ENCODE measurements at places on chromosomes 1 and 21.

DNA sequence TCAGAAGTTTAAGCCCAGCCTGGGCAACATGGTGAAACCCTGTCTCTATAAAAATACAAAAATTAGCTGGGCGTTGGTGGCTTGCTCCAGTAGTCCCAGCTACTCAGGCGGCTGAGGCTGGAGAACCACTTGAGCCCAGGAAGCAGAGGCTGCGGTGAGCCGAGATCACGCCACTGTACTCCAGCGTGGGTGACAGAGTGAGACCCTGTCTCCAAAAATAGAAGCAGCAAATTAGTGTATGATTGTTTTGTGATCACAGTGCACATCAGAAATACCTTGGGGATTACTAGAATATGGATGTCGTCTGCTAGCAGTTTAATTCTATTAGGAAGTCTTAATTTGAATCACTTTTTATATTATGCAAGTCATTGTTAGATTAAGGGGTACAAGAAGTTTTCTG lies 59.0 kb downstream of the ZBTB17 start:
- DNase-seq: no peak

DNA sequence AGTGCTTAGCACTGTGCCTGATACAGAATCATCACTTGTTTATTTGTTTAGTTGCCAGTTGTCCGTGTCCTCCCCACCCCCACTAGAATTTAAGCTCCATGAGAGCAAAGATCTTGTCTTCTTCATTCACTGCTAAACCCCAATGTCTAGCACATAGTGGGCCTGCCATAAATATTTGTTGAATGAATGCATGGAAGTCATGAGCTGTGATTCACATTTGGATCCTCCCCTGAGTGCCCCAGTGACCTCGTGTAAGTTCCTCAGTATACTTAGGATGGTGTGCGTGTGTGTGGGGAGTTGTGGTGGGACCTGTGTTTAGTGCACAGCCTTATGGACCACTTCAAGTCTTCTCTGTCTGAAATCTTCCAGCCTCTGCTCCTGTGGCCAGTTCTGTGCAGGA lies 23.1 kb downstream of the IER5 start:
- no peak for DNase-seq

GRCh38 chr1:222880587-222880986 lies 65.7 kb downstream of the DISP1 start:
- no peak for DNase-seq

GRCh38 chr1:168653567-168653966 lies 75.4 kb downstream of the DPT start:
- DNase-seq: no peak

GRCh38 chr1:11730429-11730891 lies 5.5 kb upstream of the AGTRAP start:
- DNase-seq: no peak

DNA sequence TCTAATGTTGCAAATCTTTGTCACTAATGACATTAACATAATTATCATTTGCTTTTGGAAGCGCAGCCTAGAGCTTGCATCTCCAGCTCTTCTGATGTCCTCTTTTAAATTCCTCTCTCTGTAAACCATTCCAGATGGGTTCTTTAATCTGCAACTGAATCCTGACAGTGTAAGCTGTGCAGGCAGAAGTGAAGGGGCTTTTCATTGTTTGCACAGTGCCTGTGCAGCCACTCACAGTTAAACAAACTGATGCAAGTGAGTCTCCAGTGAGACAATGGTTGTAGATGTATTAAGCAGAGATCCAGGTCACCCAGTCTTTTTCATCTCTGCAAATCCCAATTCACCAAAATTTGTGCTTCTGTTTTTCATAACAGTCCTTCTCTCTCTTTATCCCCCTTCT lies 22.5 kb upstream of the FCRL5 start:
- no peak for DNase-seq

DNA sequence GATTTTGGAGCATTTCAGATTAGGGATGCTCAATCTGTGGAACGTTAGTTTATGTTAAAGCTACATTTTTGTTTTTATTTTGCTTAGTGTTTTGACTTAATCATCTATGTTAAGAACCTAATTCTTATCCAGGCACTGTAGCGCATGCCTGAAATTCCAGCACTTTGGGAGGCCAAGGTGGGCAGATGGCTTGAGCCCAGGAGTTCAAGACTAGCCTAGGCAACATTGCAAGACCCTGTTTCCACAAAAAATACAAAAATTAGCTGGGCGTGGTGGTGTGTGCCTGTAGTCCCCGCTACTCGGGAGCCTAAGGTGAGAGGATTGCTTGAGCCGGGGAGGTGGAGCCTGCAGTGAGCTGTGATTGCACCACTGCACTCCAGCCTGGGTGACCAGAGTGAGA lies 23.4 kb downstream of the FNBP1L start:
- DNase-seq: no peak

GRCh38 chr1:54989968-54990810 lies 8.5 kb upstream of the BSND start:
- DNase-seq: no peak

GRCh38 chr1:24498589-24498988 lies 4.0 kb upstream of the RCAN3 start:
- DNase-seq: no peak

GRCh38 chr1:162327144-162327787 lies 49.4 kb downstream of the SPATA46 start:
- no peak for DNase-seq

DNA sequence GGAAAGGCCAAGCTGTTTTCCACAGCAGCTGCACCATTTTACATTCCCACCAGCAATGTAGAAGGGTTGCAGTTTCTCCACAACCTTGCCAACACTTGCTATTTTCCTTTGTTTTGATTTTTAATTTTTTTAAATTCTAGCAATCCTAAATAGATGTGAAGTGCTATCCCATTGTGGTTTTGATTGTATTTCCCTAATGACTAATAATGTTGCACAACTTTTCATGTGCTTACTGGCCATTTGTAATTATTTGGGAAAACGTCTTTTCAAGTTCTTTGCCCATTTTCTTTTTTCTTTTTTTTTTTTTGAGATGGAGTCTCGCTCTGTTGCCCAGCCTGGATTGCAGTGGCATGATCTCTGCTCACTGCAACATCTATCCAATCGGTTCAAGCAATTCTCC lies 53.9 kb downstream of the VCAM1 start:
- no peak for DNase-seq

GRCh38 chr1:40224040-40224439 lies 23.7 kb upstream of the TMCO2 start:
- no peak for DNase-seq

DNA sequence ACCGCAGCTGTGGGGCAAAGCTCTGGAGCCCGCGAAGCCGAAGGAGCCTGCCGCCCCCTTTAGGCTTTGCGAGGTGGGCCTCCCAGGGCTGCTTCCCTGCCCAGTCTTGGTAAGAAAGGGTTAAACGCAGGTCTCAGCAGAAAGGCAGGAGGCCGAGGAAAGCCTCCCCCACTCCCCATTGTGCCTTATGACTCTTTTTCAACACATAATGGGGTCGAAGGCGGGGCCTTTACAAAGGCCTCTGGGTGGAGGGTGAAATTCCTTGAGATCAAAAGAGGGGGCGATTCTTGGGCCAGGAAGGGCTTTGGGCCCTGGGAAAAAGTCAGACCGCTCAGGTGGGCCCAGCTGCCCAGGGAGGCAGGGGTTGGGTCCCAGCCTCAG lies 880 bp downstream of the ALPL start:
- no peak for DNase-seq

DNA sequence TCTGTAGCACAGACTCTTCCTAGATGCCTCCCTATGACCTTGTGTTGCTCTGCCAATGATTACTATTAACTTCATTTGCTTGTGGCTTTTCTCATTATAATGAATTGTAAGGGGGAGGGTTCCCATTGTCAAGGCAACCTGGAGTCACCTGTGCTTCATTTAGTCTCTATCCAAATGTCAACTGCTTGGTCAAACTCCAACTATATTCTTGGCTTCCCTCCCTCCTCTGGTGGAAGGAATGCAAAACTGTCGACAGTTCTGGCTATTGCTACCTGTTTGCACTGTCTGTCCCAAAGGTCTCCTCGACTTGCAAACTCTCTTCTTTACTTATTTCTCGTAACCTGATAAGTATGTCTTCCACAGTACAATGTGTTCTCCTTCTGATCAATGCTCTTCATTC lies 100.3 kb downstream of the CACNA1E start:
- DNase-seq: no peak

GRCh38 chr1:241482761-241483250 lies 36.7 kb downstream of the FH start:
- DNase-seq: no peak

DNA sequence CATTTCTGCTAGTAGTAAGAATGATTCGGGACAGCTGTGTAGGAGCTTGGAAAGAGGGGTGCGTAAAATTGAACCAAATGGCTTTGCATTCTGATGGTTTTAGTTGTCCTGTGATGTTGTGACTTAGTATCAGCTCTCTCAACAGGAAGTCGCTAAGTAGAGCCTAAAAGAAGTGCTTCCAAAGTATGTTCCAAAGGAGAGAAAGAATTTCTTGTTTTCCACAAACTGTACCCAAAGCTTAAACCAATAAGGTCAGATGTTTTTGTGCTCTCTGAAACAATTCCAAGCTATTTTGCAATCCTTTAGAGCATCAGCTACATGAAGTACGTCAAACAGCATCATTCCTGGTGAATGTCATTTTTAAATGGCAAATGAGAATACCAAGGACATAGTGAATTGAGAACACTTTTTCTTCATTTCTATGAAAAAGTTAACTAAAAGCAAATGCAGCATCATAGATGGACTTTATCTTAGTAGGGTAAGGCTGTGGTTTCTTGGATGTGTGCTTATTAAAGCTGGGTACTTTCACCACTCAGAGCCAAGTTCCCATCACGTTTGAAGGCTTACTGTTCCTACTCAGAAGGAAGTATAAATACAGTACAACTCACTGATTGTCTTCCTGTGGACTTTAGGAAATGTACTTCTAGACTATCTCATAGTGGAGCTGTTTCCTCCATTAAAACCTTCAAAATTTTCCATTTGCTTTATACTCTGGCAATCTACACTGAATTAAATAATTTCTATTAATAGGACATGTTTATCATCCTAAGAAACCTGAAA lies 148.6 kb downstream of the C1orf21 start:
- DNase-seq: no peak

- no peak for DNase-seq
These were observed 57.7 kb downstream of the ATG4C start for GRCh38 chr1:62841587-62842169.

DNA sequence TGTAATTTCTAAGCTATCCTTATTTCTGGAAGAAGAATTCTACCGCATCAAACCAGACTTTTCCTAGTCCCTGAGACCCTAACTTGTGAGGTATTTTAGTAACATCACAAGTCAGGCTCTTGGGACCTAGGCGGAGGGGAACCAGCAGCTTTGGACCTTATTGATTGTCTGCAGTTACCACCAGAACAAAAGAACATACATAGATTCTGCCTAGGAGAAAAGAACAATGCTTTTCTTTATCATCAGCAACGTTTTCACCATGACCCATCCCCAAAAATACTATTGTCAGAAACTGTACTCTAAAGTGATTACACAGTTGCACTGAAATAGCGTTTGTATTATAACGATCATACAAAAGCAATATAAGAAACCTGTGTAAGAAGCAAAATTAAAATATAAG lies 860.4 kb downstream of the USP25 start:
- DNase-seq: no peak

- peak; percentile 84 for DNase-seq
These were observed 23.0 kb upstream of the NEK2 start for GRCh38 chr1:211698161-211699026.

GRCh38 chr1:243364866-243365265 lies 109.0 kb downstream of the SDCCAG8 start:
- no peak for DNase-seq

DNA sequence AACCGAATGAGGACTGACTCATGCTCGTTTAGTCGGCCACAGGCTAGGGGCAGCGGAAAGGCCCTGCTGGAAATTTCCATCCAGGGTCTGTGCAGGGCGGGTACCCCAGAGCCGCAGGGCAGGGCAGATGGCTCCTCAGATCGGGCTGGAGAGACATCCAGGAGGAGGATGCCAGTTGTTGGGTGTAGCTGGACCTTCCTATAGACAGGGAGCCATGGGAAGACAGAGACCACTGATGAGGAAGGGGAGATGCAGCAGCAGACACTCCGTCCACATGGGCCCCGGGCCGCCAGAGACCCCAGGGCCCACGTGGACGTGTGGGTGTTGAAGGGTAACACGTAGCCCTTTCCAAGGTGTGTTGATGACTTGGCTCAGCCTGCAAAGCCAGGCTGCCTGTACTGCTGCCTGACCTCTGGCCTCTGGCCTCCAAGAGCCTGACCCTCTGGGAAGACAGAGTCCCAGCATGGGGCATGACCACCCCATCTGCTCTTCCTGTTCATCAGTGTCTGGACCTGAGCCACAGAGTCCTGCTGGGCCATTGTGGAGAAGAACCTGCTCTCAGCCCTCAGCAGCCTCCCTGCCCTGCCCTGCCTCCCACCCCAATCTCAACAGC lies 4.8 kb downstream of the GNG4 start:
- DNase-seq: no peak

- no peak for DNase-seq
These were observed 6.4 kb downstream of the BCAR3 start for GRCh38 chr1:93675271-93675670.

DNA sequence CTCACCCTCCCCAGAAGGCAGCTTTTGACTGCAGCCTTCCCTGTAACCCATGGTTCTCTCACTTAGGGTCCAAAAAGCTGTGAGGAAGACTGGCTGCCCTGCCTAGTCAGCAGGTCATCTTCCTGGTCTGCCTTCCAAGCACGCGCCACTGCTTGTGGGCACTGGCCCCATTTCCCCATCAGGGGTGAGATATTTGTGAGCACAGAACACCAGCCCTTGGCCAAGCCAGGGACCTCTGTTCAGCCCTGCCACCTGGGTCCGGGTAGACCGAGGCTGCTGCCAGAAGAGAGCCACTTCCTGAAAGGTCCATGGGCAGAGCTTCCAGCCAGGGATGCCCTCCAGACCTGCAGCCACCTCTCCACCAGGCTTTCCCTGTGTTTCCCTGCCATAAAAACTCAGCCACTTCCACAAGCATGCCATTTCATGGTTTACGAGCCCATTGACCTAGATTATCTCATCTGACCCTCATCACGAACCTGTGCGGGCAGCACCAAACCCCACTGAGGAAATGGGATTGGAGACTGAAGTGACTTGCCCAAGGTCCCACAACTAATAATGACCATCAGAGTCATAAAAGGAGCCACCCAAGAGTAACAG lies 40.5 kb downstream of the GLIS1 start:
- no peak for DNase-seq

DNA sequence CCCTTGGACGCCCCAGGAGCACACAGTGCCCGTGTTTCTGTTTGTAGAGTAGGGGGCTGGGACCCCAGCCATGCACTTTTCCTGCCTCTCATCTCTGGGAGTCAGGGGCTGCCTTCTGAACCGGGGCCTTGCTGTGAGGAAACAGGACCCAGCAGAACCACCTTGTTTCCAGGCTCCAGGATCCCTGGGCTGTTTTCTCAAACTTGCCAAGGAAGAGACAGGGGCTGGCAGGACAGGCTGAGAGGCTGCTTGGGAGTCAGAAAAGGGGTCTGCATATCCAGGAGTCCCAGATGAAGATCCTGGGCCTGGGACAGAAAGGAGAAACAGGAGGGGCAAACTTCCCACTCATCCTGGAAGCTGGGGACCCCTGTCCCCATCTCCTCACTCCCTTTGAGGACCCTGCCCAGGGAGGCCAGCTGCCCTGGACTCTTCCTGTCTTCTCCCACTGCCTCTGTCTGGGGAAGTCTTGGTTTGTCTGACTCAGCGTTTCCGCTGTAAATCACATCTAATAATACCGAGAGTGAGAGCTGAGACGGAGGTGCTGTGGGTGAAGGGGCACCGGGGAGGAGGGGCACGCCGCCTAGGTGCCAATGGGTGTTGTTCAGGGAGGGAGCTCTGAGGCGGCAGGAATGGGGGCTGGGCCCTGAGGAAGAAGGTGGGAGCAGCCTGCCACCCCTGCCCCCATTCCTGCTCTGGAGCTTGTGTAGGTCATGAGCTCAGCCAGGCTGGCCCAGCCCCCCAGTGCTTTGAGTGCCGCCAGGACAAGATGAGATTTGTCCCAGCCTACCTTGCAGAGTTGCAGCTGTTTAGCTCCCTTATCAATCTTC lies 16.7 kb downstream of the POU3F1 start:
- peak; percentile 45 for DNase-seq
